ENCODE measurements at places on chromosomes 1 and 21.

- no peak for DNase-seq
- no peaks in the 10 kb centered on the region for H3K4me1 ChIP-seq
- H3K36me3 ChIP-seq, result no peaks in the 10 kb centered on the region
- no peak overlapping the region for H3K4me3 ChIP-seq
Measured at GRCh38 chr1:181655756-181656155, 172.4 kb downstream of the CACNA1E start.

DNA sequence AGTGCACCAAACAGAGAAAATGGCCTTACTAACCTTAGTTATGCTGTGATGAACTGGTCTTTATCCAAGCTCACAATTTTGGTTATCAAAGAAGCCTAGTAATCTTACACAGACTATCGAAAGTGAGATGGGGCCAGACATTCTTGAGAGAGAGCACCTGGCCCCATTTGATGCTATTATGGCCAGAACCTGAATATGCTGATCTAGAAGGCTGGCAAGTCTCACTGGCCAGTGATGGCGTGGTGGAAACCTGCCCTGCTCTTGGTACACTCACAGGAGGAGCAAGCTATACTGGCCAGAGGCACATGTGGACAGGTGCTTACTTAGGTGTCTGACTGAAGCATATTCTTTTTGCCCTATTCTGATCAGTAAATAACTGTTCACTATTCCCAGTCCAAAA is 357.8 kb upstream of the ZRANB2 start:
- H3K4me3 ChIP-seq, result no peak overlapping the region
- no peaks in the 10 kb centered on the region for H3K36me3 ChIP-seq
- H3K27ac ChIP-seq, result no peak overlapping the region
- H3K27me3 ChIP-seq, result no peaks in the 10 kb centered on the region

DNA sequence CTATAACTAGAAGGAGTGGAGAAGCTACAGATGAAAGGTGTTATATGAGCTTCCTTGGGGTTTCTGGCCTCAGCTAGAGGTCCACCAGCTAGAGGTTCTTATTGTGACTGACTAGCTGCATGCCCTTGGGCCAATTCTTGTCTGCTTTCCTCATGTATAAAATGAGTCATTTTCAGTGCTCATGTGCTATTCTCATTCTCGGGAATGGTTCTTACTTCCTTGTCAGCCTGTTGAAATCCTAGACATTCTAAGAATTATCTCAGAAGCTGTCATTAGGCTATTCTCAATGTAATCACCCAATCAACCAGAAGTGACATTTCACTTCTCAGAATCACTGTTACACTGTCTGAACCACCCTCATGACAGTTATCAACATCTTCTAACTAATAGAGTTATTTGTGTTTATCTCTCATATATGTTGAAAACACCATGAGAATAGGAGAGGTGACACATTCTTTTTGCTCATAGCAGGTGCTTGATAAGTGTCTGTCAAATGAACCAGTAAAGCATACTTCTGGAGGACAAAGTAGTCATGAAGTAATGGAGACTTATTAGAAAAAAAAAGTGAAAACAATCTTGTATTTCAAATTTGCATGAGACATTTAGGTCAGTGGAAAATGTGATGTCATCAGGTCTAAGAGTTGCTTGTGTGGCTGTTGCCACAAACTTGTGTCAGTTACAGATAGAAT is 122.8 kb upstream of the IVNS1ABP start:
- no peak overlapping the region for H3K4me3 ChIP-seq
- H3K4me1 ChIP-seq, result peaks cover 27% of the 10 kb centered on the region
- no peak overlapping the region for H3K27ac ChIP-seq
- peak; percentile 44 for DNase-seq
- peaks cover 10% of the 10 kb centered on the region for H3K36me3 ChIP-seq
- H3K27me3 ChIP-seq, result no peaks in the 10 kb centered on the region

GRCh38 chr1:182643699-182644098 is 39.5 kb upstream of the RGS16 start:
- H3K27ac ChIP-seq, result no peak overlapping the region
- H3K36me3 ChIP-seq, result peaks cover 3% of the 10 kb centered on the region
- H3K4me1 ChIP-seq, result peaks cover 10% of the 10 kb centered on the region

DNA sequence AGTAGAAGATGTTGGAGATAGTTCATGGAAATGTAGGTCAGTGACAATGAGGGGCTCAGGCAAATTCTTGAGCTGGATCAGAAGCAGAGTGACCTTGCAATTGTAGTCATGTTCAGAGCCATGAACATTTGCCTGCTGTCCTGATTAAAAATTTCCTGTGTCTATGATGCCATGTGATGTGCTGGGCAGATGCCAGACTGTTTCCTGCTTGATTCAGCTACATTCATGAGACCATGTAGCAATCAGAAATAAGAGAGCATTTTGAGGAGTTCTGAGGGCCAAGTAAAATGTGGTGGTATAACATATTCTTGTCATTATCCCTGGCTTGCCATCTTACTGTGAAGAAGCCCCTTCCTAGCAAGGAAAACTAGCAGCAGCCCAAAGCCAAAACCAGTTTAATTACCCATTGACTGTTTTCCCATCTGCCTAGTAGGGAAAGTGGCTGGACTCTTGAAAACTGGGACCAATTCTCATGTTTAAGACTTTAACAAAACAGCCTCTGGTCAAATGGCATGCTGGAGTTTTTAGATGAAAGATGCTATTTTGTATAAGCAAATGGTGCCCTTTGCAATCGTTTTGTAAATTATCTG is 118.3 kb downstream of the NOS1AP start:
- no peaks in the 10 kb centered on the region for H3K27me3 ChIP-seq
- no peak for DNase-seq
- H3K4me3 ChIP-seq, result no peak overlapping the region
- no peaks in the 10 kb centered on the region for H3K36me3 ChIP-seq

DNA sequence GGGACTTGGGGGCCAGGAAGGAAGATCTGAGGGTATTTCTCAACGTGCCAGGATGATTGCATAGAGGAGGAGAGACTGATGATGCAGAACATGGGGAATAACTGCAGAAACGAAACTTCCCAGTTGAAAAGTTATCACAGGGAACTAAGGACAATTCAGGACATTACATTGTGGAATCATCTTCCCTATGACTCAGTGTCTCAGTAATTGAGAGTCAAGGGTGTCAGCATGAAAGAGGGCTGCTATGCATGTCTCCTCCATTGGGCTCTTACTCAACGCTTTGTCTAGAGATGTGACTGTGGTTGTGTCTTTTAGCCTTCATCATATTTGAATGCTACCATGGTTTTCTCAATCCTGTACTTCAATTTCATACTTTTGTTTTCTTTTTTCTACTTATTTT is 48.9 kb upstream of the PTGFR start:
- no peaks in the 10 kb centered on the region for H3K27me3 ChIP-seq
- H3K36me3 ChIP-seq, result no peaks in the 10 kb centered on the region
- H3K4me3 ChIP-seq, result no peak overlapping the region
- H3K4me1 ChIP-seq, result no peaks in the 10 kb centered on the region
- no peak for DNase-seq
- no peak overlapping the region for H3K27ac ChIP-seq

- H3K27ac ChIP-seq, result no peak overlapping the region
- DNase-seq, result no peak
- H3K27me3 ChIP-seq, result no peaks in the 10 kb centered on the region
- peaks cover 14% of the 10 kb centered on the region for H3K4me1 ChIP-seq
Measured at GRCh38 chr1:225981714-225982113, 17.4 kb downstream of the SDE2 start.

GRCh38 chr1:229012823-229013222 is 258.1 kb upstream of the RAB4A start:
- H3K27ac ChIP-seq, result no peak overlapping the region
- H3K36me3 ChIP-seq, result no peaks in the 10 kb centered on the region
- H3K4me1 ChIP-seq, result no peaks in the 10 kb centered on the region
- no peak for DNase-seq

DNA sequence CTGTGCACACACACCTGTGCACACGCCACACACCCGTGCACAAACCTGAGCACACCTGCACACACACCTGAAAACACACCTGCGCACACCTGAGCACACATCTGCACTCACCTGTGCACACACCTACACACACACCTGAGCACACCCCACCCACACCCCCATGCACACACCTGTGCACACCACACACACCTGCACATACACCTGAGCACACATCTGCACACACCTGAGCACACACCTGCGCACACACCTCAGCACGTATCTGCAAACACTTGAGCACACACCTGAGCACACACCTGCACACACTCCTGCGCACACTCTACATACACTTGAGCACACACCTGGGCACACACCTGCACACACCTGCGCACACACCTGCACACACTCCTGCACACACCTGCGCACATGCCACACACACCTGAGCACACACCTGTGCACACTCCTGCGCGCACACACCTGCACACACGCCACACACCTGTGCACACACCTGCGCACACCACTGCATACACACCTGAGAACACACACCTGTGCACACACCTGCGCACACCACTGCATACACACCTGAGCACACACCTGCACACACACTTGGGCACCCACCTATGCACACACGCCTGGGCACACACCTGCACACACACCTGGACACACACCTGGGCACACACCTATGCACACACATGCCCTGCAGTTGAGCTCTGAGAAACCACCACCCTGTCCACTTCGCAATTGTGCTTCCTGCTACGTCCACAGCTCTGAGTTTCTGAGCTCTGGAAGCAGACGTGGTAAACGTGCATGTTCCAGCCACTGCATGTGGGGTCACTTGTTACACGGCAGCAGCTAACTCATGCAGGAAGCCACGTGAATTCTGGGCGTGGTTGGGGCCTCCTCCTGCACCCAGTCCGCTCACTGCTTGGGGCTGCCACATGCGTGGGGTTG is 8.0 kb upstream of the C1orf159 start:
- H3K4me3 ChIP-seq, result no peak overlapping the region
- DNase-seq, result no peak
- H3K4me1 ChIP-seq, result peaks cover 5% of the 10 kb centered on the region

GRCh38 chr1:150259758-150260669 is 2.4 kb downstream of the CA14 start:
- H3K27ac ChIP-seq, result no peak overlapping the region
- H3K36me3 ChIP-seq, result no peaks in the 10 kb centered on the region
- H3K27me3 ChIP-seq, result peaks cover 37% of the 10 kb centered on the region
- H3K4me1 ChIP-seq, result peaks cover 19% of the 10 kb centered on the region

- H3K27ac ChIP-seq, result no peak overlapping the region
- no peaks in the 10 kb centered on the region for H3K36me3 ChIP-seq
- no peak overlapping the region for H3K4me3 ChIP-seq
- no peak for DNase-seq
- no peaks in the 10 kb centered on the region for H3K4me1 ChIP-seq
Measured at GRCh38 chr1:105894006-105894405, 1162.5 kb upstream of the PRMT6 start.

DNA sequence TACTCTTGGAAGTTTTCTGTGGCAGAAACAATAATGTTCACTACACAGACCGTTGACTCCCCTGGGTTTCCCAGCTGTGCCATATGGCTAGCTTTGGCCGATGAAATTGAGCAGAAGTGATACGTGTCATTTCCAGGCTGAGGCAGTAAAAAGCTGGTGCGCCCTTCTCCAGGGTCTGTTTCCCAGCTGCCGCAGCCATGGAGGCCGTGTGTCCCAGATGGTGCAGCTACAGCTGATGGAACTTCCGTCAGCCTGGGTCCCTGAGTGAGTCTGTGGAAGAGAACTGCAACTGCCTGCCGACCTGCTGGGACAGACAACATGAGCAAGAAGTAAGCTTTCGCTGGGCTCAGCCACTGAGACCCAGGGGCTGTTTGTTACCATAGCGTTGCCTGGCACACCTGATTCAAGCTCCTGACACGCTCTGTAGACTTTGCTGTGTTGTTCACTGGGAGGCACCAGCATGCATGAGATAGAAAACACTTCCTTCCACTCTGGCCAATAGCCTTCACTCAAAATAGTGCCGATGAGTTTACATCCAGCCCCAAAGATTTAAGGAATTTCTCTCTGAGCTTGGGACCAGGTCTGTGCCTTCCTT is 116.3 kb upstream of the SLC25A33 start:
- peaks cover 46% of the 10 kb centered on the region for H3K4me1 ChIP-seq
- no peak overlapping the region for H3K4me3 ChIP-seq
- H3K27ac ChIP-seq, result no peak overlapping the region
- peaks cover 32% of the 10 kb centered on the region for H3K27me3 ChIP-seq
- no peaks in the 10 kb centered on the region for H3K36me3 ChIP-seq

DNA sequence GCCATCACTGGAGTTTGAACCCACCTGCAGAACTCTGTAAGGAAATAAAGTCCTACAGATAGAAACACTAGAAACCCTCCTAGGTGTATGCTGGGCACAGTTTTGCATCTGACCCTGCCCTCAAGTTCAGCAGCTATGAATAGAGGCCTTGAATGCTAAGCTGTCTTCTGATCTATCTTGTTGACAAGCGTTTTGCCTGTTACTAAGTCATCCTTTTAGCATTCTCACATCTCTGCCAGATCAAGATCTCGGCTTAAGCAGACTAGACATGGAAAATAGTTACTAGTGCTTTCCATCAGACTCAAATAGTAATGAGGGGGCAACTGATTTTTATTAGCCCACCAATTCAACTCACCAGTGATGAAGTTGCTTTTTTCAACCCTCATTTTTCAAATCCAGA is 10.5 kb downstream of the TBX15 start:
- H3K27me3 ChIP-seq, result peaks cover 49% of the 10 kb centered on the region
- no peak for DNase-seq

GRCh38 chr1:69976896-69977295 is 228.5 kb downstream of the LRRC40 start:
- no peaks in the 10 kb centered on the region for H3K27me3 ChIP-seq
- no peaks in the 10 kb centered on the region for H3K36me3 ChIP-seq
- no peak overlapping the region for H3K27ac ChIP-seq
- DNase-seq, result no peak

- H3K4me1 ChIP-seq, result peaks cover 28% of the 10 kb centered on the region
- H3K4me3 ChIP-seq, result no peak overlapping the region
- no peak overlapping the region for H3K27ac ChIP-seq
- H3K36me3 ChIP-seq, result no peaks in the 10 kb centered on the region
Measured at GRCh38 chr1:221437926-221438325, 304.0 kb downstream of the DUSP10 start.

DNA sequence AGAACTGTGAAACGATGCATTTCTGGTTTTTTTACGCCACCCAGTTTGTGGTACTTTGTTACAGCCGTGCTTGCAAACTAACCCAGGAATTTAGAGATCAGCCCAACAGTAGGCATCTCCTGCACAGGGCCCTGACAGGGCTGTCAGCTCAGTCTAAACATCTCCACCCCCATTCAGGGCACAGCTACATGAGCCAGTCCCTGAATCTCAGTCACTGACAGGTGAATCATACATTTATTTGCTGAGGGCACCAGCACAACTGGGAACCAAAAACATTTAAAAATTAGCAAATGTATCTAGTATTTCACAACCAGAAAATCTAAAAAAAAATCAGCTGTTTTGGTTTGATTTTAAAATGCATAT is 30.7 kb downstream of the PRDX6 start:
- no peaks in the 10 kb centered on the region for H3K4me1 ChIP-seq
- no peak for DNase-seq
- no peak overlapping the region for H3K4me3 ChIP-seq
- no peak overlapping the region for H3K27ac ChIP-seq

- H3K4me1 ChIP-seq, result no peaks in the 10 kb centered on the region
- no peaks in the 10 kb centered on the region for H3K27me3 ChIP-seq
- no peak for DNase-seq
- no peak overlapping the region for H3K27ac ChIP-seq
Measured at GRCh38 chr1:36763771-36764170, 270.5 kb downstream of the GRIK3 start.
